ENCODE measurements at places on chromosomes 12 and 14. TPM values are rescaled to one million over a fixed set of nuclear protein-coding genes. Genes with fewer than 3 reads are reported as not detected.

The KSR2 gene
- not detected for total RNA-seq

The TAS2R7 gene
- not detected for total RNA-seq

The TC2N gene
- total RNA-seq = 14.4 TPM

The SUOX gene
- total RNA-seq = 13.9 TPM

The C14orf180 gene
- not detected for total RNA-seq

DNA sequence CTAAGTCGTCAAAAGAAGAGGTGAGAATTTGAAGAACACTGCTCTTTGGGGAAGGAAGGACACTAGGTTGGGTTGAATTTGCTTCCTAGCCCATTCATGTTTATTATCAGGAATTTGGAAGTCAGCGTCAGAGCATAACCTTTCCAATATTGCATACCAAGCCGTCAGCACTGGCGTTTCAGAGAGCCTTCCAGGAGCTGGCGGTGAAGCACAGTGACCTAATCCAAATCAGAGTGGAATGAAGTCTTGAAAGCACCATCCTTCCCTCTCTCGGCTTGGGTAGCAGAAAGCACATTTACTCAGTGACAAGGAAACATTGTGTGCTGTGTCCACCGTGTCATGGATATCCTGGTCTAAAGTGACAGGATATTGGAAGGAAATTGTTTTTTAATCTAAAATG, 240.3 kb upstream of the PELI2 start:
- no peak for DNase-seq

DNA sequence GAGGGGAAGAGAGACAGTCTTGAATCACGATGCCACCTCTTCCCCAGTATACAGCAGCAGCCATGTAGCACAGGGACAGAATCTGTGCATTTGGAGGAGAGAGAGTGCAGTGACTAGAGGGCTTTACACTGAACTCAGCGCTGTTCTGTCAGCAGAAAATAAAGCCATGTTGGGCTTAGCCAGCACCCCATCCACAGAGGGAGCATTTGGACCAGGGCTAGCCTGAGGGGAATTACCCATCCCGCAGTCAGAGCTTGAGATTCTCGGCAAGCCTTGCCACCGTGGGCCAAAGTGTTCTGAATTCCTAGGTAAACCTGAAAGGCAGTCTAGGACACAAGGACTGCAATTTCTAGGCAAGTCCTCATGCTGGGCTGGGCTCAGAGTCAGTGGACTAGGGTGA, 120.4 kb upstream of the CNOT2 start:
- no peak for DNase-seq

DNA sequence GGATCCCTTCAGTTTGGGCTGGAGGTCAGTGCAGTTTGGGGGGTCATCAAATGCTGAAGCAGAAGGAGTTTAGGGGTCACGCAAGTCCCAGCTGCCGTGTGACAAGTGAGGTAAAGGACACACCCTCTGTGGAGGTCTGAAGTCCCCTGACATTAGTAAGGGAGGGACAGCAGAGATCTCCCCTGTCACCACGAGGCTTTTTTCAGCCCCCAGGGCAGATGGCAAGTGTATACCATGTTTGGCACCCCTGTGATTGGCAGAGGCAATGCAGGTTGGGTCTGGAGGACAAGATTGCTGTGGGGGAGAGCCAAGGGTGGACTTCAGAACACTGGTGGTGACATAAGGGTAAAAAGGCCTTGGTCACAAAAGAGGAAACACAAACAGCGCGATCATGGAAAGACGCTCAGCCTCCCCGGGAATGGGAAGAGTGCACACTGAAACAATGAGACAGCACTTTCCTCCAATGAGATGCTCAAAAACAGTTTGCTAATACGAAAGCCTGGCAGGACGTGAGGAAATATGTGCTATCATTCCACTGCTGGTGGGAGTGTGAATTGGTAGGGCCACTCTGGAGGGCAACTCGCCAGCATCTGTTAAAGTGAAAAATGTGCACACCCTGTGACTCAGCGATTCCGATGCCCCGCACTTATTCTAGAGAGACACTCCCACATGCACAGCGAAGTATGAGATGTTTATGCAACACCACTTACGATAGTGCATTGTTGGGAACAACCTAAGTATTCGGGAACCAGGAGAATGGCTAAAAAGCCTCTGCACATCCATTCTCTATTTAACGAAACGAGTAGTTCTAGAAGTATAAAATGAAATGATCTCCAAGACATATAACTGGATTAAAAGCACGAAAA, 14.4 kb upstream of the CD27 start:
- no peak for DNase-seq

DNA sequence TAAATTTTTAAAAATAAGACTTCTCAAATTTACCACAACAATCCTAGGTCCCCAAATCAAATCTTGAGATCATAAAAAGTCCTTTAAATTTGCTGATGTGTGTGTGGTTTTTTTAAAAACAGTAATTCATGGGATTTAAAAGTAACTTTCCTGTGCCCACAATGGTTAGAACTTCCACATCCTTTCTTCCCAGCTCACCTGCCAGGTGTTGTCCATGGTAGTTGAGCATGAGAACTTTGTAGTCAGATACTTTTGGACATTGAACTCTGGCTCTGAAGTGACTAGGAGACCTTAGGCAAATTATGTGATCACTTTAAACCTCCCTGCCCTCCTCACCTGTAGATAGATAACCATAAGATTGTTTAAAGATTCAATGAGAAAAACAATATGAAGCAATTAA, 253.2 kb downstream of the NPAS3 start:
- no peak for DNase-seq

GRCh38 chr12:80846952-80847351, 90.8 kb downstream of the LIN7A start:
- DNase-seq = no peak

Data from chondrocyte (in vitro differentiated cells).